ENCODE measurements at places on chromosomes 13 and 19.

- no peak for DNase-seq
Measured at GRCh38 chr19:12841094-12841493, 2.8 kb downstream of the MAST1 start.

DNA sequence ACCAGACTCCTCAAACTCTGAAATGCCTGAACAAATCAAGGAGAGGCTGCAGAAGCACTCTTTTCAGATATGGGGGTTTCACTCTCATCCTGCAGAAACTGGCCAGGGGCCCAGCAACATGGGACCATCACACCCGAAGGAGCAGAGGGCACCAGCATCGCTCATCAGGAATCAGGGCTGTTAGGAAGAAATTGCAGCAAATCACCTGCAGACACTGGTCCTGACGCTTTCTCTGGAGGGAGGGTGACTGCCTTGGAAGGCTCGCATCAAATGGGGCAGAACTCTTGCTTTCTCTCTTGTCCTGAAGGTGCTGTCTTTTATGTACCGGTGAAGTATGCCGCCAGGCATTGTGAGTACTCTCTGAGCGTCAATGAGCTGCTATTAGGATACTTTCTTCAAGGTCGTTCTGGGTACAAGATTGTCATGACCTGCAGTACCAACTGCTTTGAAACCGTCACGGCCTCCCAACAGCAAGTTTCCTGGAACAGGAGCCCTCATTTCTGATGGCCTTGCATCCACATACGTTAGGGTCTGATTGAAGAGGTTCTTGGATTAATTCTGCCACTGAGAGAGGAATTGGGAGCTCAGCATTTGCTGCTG, 155.7 kb upstream of the SOX1 start:
- no peak for DNase-seq

DNA sequence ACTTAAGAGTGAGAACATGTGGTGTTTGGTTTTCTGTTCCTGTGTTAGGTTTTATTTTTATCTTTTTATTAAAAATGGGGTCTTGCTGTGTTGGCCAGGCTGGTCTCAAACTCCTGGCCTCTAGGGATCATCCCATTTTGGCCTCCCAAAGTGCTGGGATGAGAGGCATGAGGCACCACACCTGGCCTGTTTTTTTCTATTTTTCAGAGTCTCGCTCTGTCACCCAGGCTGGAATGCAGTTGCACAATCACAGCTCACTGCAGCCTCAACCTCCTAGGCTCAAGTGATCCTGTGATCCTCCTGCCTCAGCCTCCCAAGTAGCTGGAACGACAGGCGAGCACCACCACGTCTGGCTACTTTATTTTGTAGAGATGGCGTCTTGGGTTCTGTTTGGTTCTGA, 7.6 kb downstream of the ZNF574 start:
- no peak for DNase-seq

DNA sequence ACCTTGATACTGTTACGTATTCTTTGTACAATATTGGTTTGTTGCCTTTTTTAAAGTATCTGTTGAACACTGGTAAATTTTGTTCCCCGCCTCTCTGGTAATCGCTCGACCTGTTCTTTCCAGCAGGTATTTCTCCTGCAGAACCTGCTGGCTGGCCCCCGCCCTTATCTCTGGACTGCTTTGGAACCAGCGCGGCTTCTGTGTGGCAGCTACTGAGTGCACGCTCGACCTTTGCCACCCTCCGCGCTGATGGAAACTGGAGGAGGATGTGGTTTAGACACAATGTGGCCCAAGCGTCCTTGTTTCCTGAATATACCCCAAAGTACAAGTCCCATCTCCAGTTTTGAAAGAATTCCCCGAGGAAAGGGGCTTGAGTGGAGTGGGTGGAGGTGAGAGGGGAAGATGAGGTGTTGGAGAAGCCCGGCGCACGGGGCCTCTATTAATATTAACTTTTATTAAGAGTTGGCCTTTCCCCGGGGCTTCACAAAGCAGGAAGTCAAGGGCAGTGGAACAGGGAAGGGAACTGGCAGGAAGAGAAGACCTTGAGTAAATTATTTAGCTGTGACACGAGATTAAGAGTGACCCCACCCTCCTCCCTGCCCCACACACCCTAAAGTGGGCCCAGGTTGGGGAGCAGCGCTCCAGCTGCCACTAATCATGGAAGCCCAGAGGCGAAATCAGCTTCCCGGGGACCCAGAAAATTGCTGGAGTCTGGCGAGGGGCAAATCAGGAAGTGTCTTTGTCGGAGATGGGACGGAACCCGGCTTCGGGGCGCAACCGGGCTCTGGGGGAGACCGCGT, 16.0 kb downstream of the CDX2 start:
- no peak for DNase-seq

DNA sequence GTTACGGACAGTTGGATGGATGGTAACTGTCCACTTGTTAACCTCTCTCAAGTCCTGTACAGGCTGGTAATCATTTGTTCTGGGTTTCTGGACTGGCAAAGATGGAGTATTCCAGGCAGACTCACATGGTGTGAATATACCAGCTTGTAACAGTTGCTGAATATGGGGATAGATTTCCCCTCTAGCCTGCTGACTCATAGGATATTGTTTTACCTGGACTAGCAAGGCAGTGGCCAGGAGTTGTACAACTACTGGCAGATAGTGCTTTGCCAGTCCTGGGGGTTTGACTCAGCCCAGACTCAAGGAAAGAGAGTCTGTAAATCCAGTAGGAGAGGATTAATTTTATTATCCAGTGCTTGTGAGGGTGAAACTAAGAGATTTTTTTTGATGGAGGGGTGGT, 74.0 kb downstream of the ZNF100 start:
- DNase-seq, result no peak

DNA sequence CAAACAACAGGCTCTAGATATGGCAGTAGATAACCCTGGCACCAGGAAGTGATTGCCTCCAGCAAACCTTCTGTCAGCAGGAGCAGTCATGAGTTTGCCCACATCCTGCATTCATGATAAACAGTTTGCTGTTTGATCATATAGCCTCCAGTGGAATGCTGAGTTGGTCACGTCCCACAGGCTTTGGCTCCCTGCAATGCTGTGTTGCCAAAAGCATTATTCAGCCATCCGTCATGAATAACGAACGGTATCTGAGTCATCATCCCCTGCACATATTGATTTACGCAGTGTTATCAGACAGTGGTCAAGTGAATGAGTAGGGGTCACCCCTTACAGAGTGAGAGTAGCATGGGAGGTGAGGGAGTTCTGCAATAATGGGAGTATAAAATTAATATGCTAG, 21.9 kb upstream of the ZNF432 start:
- DNase-seq, result no peak

DNA sequence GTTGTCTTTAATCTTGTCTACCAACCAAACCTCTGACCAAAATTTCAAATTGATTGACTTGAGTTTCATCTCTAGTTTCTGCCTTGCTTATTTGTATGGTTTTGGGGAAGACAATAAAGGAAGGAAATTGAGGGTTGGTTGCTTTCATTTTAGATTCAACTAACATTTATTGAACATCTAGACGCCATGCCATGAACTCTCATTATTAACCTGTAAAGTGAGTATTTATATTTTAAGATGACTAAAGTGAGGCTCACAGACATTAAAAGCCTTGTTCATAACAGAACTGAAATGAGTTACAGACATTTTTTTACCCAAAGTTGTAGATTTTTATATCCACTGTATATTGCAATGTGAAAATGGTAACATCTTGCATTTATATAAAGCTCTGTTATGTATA, 239.3 kb downstream of the LMO7 start:
- DNase-seq, result no peak

GRCh38 chr19:10718205-10719196, 622 bp downstream of the DNM2 start:
- DNase-seq, result peak; percentile 37

DNA sequence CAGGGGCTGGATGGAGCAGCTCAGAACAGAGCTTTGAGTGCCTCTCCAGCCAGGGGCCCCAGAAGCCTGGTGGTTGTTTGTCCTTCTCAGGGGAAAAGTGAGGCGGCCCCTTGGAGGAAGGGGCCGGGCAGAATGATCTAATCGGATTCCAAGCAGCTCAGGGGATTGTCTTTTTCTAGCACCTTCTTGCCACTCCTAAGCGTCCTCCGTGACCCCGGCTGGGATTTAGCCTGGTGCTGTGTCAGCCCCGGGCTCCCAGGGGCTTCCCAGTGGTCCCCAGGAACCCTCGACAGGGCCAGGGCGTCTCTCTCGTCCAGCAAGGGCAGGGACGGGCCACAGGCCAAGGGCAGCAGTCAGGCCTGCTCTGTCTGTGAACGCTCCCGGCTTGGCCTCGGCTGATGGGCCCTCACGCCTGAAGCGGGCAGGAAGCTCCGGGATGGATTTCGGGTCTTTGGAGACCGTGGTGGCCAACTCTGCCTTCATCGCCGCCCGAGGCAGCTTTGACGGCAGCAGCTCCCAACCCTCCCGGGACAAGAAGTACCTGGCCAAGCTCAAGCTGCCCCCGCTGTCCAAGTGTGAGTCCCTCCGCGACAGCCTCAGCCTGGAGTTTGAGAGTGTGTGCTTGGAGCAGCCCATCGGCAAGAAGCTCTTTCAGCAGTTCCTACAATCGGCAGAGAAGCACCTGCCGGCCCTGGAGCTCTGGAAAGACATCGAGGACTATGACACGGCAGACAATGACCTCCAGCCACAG, at the start of gene GRK1:
GRK1 (plus strand) TSS at position 269 of the 751 bp plus-strand sequence; CDS start at position 437, 168 bp downstream.
- DNase-seq, result no peak

- DNase-seq, result no peak
Measured at GRCh38 chr13:31385540-31385939, 185.8 kb downstream of the B3GLCT start.

DNA sequence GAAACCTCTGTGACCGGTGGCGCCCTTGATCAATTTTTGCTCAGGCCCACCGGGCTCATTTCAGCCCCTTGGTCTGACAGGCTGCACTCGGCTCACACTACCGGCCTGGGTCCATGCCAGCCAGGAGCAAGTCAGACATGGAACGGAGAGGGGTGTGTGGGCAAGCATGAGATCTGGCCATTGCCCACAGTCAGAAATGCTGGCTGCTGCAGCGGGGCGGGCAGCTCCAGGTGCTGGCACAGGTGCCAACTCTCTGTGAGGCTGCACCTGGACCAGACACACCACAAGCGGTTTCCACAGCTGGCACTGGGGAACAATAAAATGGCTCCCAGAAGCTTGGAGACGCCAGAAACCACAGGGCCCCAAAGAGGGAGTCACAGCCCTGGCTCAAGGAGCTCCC, 43.6 kb upstream of the LPAR6 start:
- DNase-seq, result no peak

DNA sequence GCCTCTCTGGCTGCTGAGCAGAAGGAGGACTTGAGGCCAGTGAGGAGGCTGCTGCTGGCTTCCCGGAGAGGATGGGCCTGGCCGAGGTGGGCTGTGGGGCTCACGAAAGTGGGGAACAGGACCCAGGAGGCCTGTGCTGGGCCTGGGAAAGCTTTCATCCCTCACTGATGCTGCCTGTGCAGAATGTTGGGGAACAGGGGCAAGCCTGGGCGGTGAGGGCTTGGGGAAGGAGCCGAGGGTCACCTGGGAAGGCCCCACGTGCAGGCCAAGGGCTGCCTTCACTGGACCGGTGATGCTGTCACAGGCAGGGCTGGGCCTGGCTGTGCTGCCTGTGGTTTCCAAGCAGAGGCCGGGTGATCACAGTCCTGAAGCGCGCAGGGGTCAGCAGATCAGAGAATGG, 9.4 kb downstream of the AP1M1 start:
- DNase-seq, result no peak

DNA sequence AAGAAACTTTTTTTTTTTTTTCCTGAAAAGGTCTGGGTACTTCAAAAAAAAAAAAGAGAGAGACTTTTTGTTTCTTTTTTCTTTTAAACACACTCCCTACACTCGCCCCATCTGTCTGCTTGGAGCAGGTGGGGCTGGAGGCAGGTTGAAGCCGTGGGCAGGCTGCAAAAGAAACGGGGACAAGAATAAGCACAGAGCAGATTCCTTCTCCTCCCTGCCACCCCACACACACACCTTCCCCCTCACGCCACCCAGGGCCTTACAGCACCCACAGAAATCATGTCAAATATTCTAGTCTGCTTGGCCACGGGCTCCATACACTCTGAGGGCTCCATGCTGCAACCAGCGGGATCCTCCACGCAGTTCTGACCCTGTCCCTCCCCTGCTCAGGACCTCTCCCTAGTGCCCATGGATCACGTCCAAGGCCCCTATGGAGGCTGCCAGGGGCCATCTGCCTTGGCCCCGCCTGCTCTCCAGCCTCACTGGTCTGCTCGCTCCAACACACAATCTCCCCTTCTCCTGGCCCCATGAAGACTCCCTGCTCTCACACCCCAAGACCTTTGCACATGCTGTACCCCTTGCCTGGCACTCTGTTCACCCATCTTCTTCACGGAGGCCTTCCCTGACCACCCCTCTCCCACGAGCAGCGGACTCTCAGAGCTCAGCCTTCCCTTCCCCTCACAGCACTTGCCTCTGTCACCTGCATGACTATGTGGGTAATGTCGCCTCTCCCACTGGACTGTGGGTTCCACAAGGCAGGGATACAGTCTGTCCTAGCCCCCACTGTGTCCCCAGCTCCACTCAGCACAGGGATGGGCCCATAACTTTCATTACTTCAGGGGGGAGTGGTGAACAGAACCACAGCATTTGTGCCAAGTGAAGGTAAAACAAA, 11.4 kb downstream of the AKT2 start:
- DNase-seq, result no peak

GRCh38 chr13:27483421-27483820, 33.1 kb upstream of the MTIF3 start:
- no peak for DNase-seq

DNA sequence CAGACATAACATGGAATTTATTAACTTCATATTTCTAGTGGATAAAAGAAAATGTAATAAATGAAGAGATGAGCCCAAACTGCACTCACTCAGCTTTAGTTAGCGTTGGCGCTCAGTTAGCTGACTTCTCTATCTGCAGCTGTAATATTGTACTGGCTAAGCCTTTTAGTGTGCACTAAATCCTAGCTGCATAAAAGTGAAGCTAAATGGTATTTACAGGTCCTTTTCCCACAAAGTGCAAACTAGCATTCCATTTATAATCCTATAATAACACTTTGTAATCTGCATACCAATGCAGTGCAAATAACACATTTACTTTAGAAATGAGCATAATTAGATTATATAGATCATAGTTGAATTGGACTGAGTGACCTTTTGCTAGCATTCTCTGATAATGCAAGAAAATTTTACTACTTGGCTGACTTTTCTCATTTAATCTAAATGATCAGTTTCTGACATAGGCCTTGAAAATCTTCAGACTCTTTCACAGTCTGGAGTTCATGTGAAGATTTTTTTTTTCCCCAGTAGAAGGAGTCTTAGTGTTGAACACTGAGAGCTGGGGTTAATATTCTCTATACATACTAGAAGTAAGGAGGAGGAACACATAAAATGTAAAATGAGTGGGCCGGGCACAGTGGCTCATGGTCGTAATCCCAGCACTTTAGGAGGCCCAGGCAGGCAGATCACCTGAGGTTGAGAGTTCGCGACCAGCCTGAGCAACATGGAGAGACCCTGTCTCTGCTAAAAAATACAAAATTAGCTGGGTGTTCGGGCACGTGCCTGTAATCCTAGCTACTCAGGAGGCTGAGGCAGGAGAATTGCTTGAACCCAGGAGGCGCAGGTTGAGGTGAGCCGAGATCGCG, 1426.4 kb downstream of the PCDH9 start:
- DNase-seq, result no peak

Measured in urothelium cell line (cell line).